ENCODE measurements at places on chromosomes 2 and 18. TPM values are rescaled to one million over a fixed set of nuclear protein-coding genes. Genes with fewer than 3 reads are reported as not detected.

SLC9A2 gene
- total RNA-seq = not detected

DNA sequence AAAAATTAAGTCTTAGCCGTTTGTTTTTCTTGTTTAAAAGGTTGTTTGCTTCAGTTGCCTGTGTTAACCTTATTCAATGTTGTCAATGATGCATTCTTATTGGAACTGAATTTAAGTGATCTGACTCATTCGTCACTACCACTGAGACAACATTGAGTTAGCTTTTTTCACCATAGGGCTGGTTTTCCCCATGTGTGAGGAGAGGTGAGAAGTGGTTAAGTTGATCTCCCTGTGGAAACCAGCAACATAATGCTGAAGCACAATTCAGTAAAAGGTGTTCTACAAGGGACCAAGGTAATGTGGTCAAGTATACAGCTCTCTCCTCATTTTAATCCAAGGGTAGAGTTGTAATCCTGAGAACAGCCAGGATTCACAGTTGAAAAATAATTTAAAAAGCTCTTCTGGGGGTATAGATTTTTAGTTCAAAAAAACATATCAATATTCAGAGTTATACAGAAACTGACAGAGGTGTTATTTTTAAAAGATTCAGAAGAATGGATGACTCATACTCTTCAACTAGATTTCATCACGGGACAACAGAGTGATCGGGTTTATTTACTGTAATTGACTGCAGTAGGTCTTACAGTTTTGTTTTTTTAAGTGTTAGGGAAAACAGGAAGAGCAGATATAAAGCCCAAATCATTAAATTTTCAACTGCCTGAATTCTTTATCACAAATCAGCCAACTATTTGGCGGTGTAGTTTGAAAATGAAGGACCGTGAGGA, 12.6 kb downstream of the NOP58 start:
- no peak overlapping the region for H3K4me3 ChIP-seq
- H3K27ac ChIP-seq = no peak overlapping the region
- H3K4me1 ChIP-seq = no peaks in the 10 kb centered on the region
- peaks cover 46% of the 10 kb centered on the region for H3K36me3 ChIP-seq
- no peak for DNase-seq

DNA sequence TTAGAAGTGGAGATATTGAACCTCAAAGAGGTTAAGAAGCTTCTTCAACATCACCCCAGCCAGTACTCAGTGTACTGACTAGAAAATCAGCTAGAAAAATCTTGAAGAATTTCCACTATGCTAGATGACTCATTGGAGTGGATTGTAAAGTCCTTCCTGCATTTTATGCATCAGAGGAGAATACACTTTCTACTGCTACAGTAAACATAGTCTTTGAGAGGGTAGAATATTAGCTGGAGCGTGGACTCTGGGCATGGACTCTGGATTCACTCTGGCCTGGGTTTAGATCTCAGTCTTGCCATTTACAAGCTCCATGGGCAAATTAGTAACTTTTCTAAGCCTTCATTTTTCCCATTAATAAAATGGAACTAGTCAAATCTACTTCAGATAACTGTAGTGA, 215.9 kb downstream of the IRS1 start:
- H3K27me3 ChIP-seq = no peaks in the 10 kb centered on the region
- H3K4me1 ChIP-seq = no peaks in the 10 kb centered on the region
- H3K36me3 ChIP-seq = no peaks in the 10 kb centered on the region

DNA sequence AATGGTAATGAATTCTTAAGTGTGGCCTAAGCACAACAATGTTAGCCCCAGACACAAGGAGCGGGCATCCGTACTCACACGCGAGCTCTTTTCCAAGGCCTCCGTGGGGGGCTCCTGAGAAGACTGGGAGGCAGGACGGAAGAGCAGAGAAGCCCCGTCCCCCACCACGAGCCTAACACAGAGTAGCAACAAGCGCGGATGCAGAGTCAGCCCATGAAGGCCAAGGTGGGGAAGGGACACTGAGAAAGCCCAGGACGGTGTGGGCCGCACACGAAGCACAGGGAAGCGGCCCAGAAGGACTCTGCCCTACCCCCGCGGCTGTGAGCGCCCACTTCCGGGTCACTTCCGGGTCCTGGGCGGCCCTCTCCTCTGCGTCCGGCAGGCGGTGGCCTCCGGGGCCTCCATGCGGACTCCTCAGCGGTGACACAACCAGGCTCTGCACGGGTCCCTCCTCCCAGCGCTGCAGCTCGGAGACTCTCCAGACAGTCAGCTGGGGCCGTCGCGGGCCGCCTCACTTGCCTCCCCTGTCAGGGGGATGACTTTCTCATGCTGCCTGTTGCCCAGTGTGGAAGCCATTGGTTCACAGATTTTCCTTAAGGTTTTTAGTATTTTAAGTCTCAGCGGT, 151.5 kb downstream of the MTCL1 start:
- no peak overlapping the region for H3K4me3 ChIP-seq
- no peaks in the 10 kb centered on the region for H3K27me3 ChIP-seq

- H3K4me1 ChIP-seq = peaks cover 4% of the 10 kb centered on the region
- H3K27me3 ChIP-seq = no peaks in the 10 kb centered on the region
- H3K27ac ChIP-seq = no peak overlapping the region
- no peak for DNase-seq
Measured at GRCh38 chr2:162072181-162072702, 1.8 kb downstream of the DPP4 start.

- no peaks in the 10 kb centered on the region for H3K36me3 ChIP-seq
- no peak overlapping the region for H3K27ac ChIP-seq
- no peaks in the 10 kb centered on the region for H3K27me3 ChIP-seq
- peaks cover 9% of the 10 kb centered on the region for H3K4me1 ChIP-seq
- DNase-seq = no peak
Measured at GRCh38 chr2:217000406-217000805, 140.5 kb upstream of the TNP1 start.
